HL-60 (cell line): ENCODE measurements at places on chromosomes 3 and 15.
A peak's percentile ranks its signal among the peaks of the same experiment; 100 is the strongest.

GRCh38 chr3:34863485-34863884 is 775.8 kb upstream of the ARPP21 start:
- DNase-seq, result no peak

DNA sequence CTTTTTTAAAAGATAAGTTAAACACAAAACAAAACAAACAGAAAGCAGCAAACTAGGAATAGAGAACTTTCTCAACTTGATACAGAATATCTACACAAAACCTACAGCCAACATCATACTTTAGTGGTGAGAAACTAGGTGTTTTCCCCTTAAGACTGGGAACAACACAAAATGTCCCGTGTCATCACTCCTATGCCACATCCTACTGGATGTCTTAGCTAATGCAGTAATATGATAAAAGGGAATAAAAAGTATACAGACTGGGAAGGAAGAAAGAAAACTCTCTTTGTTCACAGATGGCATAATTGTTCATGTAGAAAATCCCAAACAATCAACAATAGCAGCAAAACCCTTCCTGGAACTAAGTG is 45.9 kb downstream of the TMEM45A start:
- no peak for DNase-seq

DNA sequence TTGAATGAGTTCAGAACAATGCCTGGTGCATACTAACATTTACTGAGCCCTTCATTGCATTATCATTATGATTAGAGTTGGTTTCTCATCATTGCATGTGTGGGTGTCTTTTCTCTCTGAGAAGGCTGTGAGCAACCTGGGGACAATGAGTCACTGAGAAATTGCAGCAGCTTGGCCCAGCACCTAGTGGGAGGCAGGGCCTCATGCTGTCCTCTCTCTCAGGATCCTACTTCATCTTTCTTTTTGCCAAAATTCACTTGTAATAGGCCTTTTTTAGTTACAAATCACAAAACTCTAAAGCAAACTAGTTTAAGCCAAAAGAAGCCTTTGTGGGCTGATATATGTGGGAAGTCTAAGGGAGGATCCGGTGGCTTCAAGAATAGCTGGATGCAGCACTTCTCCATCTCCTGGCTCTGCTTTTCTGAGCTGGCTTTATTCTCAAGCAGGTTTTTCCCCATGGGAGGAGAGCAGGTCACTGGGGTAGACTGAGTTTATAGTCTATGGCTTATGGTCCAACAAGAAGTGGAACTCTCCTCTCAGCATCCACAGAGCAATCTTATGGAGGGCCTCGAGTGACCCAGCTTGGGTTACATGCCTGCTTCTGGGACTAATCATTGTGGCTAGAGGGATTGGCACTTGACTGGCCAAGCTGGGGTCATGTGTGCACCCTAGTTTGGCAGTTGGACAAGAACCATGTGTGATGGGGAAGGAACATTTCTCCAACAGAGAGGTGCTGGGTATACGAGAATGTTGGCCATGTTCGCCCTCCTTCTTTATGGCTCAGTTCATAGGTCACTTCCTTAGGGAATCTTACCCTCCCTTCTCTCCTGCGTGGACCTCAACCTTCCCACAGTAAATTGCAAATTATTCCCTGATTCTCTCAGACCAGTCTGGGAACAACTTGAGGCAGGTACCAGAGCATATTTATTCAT is 8.7 kb upstream of the CAMK1 start:
- peak; percentile 56 for DNase-seq

GRCh38 chr15:53297828-53298227 is 461.6 kb downstream of the WDR72 start:
- no peak for DNase-seq

- no peak for DNase-seq
Measured at GRCh38 chr3:171397089-171397488, 63.1 kb downstream of the TNIK start.

DNA sequence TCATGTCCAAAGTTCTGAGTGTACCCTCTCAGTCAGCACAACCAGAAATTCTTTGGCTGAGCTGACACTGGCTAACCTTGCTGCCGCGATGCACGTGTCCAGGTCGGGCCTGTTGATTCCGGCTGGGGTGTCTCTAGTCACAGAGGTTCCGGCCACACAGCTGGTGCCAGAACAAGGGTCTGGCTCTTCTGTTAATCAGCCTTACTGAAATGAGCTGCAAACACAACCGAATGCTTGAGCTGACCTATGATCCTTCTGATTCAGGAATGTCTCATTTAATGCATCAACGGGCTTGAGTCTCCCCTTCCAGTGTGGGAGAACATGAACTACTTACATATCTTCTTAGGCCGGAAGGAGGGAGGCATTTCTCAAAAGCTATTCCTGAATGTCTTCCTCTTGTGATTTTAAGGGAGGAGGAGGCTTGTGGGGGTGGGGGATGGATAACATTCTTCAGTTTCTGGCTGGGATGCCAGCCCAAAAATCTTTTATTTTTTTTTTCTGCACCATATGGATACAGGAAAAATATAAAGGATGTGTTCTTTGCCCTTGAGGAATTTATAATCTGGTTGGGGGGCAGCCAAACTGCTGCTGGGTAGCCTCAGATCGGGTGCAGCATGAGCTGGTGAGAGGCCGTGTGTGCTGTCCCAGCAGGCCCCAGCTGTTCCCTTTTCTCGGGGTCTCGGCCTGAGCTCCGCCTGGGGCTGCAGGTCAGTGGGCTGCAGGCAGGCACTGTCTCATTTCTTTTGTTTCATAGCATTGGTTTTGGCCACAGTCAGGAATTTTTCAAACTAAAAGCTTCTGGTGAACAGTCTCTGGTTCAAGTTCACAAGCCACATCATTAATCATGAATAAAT is 319.1 kb upstream of the TBL1XR1 start:
- DNase-seq, result no peak
